ENCODE measurements at places on chromosomes 2 and 18.

GRCh38 chr2:119352357-119352756 lies 14.3 kb downstream of the C2orf76 start:
- DNase-seq = no peak

DNA sequence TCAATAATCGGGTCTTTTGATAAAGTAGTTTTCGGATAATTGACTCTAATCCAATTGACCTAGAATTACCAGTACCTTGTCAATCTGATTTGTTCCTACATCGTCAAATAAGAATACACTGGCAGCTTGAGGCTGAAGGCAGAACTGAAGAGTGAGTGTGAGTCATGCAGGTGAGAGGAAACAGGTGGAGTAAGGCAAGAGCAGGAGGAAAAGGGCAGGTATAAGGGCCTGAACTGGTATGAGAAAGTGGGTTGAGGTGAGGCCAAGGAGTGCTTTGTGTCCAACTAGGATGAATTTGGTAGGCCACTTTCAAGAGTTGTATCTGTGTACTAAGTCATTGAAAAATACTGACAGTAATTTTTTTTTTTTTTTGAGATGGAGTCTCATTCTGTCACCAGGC lies 186.0 kb downstream of the ZNF385B start:
- DNase-seq = no peak

- no peak for DNase-seq
These were observed 64.5 kb downstream of the ZFP36L2 start for GRCh38 chr2:43161650-43162510.

DNA sequence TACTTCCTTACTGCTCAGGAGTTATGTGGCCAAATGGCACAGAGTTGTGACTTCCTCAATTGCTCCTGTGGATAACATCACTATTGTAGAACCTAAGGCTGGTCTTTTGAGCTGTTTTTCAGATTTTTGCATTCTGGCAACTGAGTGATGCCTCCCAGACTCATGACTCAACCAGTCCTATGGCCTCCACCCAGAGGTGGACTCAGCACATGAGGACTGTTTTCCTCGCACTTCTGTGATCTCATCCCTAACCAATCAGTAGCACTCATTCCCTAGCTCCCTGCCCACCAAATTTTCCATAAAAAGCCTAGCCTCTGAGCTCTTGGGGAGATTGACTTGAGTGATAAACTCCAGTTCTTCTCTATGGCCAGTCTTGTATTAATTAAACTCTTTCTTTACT lies 407.9 kb upstream of the TNP1 start:
- no peak for DNase-seq

GRCh38 chr2:149926149-149926548 lies 338.6 kb upstream of the MMADHC start:
- DNase-seq = no peak

- DNase-seq = no peak
These were observed 23.1 kb downstream of the PRPF40A start for GRCh38 chr2:152694161-152694661.

GRCh38 chr18:39453356-39453755 lies 1887.8 kb upstream of the CELF4 start:
- no peak for DNase-seq

Data from NCI-H774 (cell line).